ENCODE measurements at places on chromosomes 12 and 14.

- H3K4me3 ChIP-seq: no peak overlapping the region
- H3K4me1 ChIP-seq: no peaks in the 10 kb centered on the region
- no peak for DNase-seq
- no peaks in the 10 kb centered on the region for H3K36me3 ChIP-seq
Observed at GRCh38 chr12:118544569-118544968, 168.2 kb downstream of the SUDS3 start.

GRCh38 chr12:107320929-107321631 is 227.7 kb upstream of the CRY1 start:
- H3K27ac ChIP-seq: no peak overlapping the region
- no peak overlapping the region for H3K4me3 ChIP-seq
- DNase-seq: no peak
- H3K27me3 ChIP-seq: peaks cover 42% of the 10 kb centered on the region

GRCh38 chr12:125282921-125283320 is 217.7 kb downstream of the AACS start:
- H3K4me1 ChIP-seq: no peaks in the 10 kb centered on the region
- no peaks in the 10 kb centered on the region for H3K36me3 ChIP-seq
- no peaks in the 10 kb centered on the region for H3K27me3 ChIP-seq

DNA sequence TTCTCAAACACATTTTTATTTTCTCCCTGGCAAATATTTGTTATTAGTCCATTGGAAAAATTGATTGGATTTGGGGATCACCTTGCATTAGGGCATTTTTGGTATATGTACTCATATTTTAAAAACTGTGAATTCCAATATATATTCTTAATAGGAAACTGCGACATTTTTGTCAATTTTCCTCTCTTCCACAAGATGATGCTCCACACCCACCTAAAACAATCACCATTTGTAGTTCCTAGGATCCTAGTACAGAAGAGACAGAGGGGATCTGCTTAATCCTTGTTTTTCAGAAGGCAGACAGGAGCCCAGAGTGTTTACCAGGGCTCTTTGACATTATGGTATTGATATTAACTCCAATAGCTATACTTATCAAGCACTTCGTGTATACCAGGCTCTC is 22.8 kb upstream of the OASL start:
- H3K27ac ChIP-seq: no peak overlapping the region
- peaks cover 4% of the 10 kb centered on the region for H3K4me1 ChIP-seq
- DNase-seq: peak; percentile 29
- H3K4me3 ChIP-seq: no peak overlapping the region
- H3K36me3 ChIP-seq: no peaks in the 10 kb centered on the region

DNA sequence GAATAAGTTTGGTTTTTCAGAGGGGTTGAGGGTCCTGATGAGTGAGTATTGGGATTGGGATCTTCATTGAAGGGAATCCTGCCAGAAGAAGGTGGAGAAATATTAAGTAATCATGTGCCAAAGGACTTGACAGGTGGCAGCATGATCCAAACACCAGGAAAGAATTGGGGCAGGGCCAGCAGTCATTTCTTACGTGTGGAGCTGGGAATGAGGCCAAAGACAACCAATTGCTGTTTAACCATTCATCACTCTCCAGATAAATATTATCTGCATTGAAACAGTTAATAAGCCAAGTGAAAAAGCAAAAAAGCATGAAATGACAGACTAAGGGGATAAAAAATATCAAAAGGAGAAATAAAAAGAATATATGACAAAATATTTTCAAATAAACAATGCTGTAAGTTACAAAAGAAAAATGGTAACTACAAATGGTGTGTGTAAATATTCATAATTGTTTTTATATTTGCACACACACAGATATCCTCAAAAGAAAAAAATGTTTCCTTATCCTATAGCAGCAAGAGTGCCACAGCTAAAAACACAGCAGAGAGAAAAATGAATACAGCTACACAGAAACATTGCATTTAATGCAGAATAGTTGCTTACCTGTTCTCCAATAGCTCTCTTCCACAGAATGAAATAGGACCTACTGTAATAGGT is 26.2 kb downstream of the C2CD5 start:
- peak; percentile 86 for DNase-seq
- no peak overlapping the region for H3K4me3 ChIP-seq
- no peak overlapping the region for H3K27ac ChIP-seq
- H3K36me3 ChIP-seq: peaks cover 3% of the 10 kb centered on the region
- no peaks in the 10 kb centered on the region for H3K27me3 ChIP-seq
- H3K4me1 ChIP-seq: peaks cover 8% of the 10 kb centered on the region

GRCh38 chr12:58029260-58029659 is 87.9 kb downstream of the ATP23 start:
- H3K4me1 ChIP-seq: no peaks in the 10 kb centered on the region
- no peak for DNase-seq
- H3K27me3 ChIP-seq: no peaks in the 10 kb centered on the region
- H3K4me3 ChIP-seq: no peak overlapping the region
- no peaks in the 10 kb centered on the region for H3K36me3 ChIP-seq

- H3K4me3 ChIP-seq: no peak overlapping the region
- no peaks in the 10 kb centered on the region for H3K36me3 ChIP-seq
- peak; percentile 56 for DNase-seq
- H3K27me3 ChIP-seq: peaks cover 2% of the 10 kb centered on the region
- H3K4me1 ChIP-seq: no peaks in the 10 kb centered on the region
Observed at GRCh38 chr12:22083167-22083566, 37.1 kb downstream of the CMAS start.

GRCh38 chr14:90676912-90677311 is 139.3 kb downstream of the TTC7B start:
- H3K4me1 ChIP-seq: peaks cover 19% of the 10 kb centered on the region
- no peaks in the 10 kb centered on the region for H3K27me3 ChIP-seq
- peak overlapping the region; percentile 53 for H3K27ac ChIP-seq
- peaks cover 7% of the 10 kb centered on the region for H3K36me3 ChIP-seq
- peak; percentile 9 for DNase-seq

DNA sequence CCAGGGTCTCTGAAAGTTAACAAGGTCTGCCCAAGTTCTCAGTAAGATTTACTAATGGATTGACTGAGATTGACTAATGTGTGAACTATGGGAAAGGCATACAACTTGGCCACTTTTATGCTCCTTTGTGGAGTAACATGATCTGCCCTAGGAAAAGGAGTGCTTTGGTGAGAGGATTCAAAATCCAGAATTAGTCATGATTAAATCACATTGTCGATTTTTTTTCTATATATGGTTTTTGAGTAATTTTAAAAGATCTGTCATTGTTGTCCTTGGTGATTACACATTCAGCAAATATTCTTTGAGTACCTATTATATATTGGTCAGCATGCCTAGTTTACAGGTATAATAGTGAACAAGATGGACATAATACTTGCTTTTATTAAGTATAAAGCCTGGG is 147.7 kb upstream of the SYT10 start:
- H3K27me3 ChIP-seq: no peaks in the 10 kb centered on the region
- H3K36me3 ChIP-seq: no peaks in the 10 kb centered on the region
- H3K4me1 ChIP-seq: no peaks in the 10 kb centered on the region
- no peak overlapping the region for H3K4me3 ChIP-seq
- DNase-seq: no peak

DNA sequence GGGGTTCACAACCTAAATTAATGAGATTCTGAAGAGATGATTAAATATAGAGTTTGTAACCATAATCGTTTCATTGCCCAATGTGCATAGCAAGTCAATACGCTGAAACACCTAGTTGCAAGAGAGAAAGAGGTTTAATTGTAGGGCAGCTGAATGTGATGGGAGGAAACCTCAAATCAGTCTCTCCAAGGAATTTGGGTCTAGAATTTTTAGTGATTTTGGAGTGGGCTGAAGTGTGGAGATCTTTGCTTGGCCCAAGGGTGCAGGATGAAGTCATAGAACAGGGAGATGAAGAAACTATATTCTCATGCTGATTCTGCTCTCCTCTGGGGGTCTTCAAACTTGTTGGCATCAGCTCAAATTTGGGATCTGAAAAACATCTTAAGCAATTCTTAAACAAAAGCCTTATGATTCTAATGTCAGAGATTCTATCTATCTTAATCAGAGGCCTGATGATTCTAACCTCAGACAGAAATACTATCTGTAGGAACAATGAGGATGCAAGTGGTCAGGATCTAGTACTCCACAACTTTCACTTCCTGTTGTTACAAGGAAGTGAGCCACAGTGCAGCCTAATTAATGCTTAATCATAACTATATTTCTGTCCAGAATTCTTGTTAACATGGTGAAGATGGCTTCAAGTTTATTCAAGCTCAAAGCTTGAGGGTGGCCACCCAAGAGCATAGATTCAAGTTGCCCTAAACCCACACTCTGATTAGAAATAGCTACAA is 80.2 kb upstream of the FUT8 start:
- H3K27me3 ChIP-seq: no peaks in the 10 kb centered on the region
- H3K4me1 ChIP-seq: peaks cover 11% of the 10 kb centered on the region
- peak; percentile 45 for DNase-seq
- H3K36me3 ChIP-seq: no peaks in the 10 kb centered on the region

GRCh38 chr12:68825569-68826217 is 17.7 kb downstream of the MDM2 start:
- no peaks in the 10 kb centered on the region for H3K27me3 ChIP-seq
- no peak for DNase-seq
- H3K27ac ChIP-seq: peak overlapping the region; percentile 26
- no peak overlapping the region for H3K4me3 ChIP-seq
